ENCODE measurements at places on chromosomes 2 and 18.

- no peak for DNase-seq
Observed at GRCh38 chr2:166074430-166074829, 53.4 kb downstream of the SCN1A start.

DNA sequence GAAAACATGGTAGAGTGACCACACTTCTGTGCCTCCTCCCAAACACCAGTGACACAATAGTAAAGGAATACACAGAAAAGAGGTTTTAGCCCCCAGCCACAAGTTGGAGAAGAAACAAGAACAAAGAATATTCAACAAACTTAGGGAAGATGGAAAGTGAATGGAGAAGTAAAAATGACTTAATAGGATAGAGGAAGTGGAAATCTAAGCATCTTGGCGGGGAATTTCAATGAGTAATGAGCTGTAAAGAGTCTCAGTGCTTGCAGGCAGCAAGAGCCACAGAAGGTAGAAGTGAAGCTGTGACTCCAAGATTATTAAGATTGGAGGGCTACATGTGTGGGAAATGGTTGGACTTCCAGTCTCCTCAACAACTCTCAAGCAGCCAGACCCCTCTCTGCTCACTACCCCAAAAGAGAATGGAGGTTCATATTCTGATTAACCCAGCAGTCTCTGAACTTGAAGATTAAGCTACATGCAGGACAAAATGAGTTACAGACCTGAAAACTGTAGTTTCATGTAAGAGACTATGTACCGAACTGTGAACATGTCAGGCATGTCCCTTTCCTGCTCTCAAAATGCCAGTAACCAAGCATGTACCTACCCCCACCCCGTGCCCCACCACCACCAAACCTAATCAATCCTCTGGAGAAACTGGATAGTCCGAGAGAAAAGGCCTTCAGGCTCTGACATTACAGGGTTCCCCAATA, 16.9 kb upstream of the HNRNPLL start:
- no peak for DNase-seq

DNA sequence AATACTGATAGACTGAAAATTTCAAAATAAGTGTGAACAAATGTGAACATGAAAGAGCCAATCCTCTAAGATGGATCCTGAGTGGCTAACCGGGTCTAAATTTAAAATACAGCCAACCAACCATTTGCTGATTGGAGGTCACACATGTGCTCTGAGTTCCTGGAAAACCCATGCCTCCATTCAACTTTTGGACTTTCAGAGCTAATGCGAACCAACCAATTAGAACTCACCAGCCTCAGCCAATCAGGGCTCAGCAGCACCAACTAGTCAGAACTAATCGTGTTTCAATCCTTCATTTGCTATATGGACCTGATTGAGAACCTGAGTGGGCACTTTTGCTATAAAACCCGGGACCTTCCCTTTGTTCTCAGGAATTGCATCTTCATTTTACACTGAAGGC, 111.5 kb downstream of the MEP1B start:
- no peak for DNase-seq

GRCh38 chr2:150431561-150432311, 55.7 kb downstream of the RND3 start:
- no peak for DNase-seq

GRCh38 chr18:13395577-13395976, 177.0 kb downstream of the LDLRAD4 start:
- no peak for DNase-seq

DNA sequence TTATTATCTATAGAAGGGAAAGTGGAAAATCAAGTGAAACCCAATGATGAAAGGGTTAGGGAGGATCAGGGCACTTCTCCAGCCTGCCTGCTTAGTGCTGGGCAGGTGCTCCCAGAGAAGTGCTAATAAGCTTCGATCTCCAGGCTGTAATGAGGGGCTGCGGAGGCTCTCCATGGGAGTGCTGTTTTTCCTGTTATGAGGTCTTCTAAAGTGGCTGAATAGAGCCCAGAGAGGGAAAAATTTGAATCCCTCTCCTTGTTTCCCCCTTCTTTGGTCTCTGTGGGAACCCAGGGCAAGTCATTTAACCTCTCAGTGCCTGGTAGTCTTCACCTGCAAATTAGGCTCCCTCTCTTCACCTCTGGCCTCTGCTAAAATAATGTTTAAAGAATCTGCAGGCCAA, 351.7 kb upstream of the DCC start:
- no peak for DNase-seq

DNA sequence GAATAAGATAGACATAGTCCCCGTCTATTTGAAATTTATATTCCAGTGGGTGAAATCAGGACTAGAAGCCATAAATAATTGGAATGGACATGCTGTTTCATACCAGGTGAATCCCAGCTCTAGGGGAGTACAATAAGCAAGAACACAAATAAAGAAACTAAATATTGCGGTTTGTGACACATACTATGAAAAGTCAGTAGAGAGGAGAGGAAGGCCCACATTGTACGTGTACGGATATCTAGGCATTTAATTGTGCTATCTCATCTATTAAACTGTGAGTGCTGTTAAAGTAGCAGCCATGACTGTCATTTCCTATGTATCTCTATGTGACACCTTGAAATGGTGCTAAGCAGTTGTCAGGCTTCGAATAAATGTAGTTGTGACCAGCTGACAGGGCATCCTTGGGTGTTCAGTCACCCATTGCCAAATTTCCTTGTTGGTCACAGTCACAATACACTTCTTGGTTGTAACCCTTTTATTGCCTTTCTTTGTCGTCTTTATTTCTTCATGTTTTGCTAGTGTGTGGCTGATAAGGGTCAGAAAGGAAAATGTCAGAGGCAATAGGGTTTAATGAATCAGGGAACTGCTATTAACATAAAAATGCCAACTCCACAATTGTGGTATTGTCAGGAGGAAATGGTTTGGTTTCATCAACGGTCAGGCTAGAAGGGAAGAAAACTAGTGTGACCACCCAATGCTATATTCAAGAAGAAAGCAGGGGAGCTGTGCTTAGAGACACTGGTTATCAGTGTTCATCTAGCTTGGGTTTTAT, 31.5 kb downstream of the CPO start:
- no peak for DNase-seq

GRCh38 chr2:218026244-218026643, 23.4 kb upstream of the TNS1 start:
- DNase-seq = no peak

DNA sequence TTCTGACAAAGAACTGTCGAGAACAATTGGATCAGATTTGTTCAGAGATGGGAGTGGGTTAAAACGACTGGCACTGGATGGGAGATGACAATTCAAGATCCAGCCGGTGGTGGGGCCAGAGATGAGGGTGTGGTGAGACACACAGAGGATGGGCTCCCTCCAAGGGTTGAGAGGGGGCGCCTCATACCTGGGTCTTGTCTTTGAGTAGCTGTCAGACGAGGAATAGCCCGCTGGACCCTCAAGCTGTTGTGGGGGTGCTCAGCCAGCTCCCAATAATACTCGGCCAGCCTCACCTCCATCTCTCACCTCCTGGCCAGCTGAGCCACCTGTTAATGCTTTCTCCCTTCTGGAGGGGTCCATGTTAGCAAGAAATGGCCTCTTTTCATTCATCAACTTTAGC, 14.0 kb downstream of the INPP5D start:
- no peak for DNase-seq

- DNase-seq = no peak
Observed at GRCh38 chr18:77337604-77338003, 88.0 kb downstream of the GALR1 start.

DNA sequence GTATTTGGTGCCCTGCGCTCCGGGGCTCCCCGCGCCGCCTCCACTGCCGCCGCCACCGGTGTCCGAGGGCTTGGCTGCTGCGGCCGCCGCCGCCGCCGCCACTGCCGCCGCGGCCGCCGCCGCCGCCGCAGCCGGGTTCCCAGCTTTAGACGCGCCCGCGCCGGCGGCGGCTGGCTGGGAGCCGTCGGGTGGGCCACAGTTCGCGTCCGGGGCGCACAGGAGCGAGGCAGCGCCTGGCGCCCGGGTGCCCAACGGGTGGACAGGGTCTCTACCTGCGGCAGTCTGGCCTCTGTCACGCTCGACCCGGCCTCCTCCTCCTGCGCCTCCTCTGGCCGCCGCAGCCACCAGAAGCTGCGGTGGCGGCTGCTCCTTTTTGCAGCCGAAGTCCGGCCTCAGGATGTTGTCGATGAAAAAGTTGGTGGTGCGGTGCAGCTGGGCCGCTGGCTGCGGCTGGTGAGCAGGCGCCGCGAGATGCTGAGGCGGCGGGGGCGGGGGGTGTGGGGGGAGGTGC, 951 bp downstream of the EN1 start:
- DNase-seq = no peak

GRCh38 chr2:23708771-23709170, 218.2 kb downstream of the ATAD2B start:
- no peak for DNase-seq

DNA sequence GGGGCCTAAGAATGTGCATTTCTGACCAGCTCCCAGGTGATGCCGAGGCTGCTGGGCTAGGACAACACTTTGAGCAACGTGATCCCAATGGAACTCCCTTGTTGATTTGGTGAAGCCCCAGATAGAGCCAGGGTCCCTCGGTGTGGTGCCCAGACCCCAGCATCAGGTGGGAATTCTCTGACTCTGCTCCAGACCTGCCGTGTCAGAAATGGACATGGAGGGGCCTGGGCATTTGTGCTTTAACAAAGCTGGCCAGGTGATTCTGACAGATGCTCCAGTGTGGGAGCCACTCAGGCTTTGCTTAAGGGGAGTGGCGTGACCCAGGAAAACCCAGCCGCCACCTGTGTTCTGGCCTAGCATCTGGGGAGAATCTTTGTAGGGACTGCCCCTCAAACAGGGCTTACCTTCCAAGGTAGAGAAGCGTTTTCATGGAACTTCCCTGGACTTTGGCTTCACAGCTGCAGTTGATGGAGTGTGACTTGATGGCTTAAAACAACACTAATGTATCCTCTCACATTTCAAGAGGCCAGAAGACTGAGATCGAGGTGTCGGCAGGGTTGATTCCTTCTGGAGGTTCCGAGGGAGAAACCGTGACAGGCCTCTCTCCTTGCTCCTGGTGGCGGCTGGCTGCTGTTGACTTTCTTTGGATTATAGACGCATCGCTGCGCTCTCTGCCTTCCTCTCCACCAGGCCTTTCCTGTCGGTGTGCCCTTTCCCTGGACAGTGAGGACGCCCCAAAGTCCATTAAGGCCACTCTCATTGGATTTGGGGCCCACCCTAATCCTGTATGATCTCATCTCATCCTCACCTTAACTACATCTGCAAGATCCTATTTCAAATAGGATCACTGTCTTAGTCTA, 57.0 kb upstream of the HDAC4 start:
- DNase-seq = no peak

DNA sequence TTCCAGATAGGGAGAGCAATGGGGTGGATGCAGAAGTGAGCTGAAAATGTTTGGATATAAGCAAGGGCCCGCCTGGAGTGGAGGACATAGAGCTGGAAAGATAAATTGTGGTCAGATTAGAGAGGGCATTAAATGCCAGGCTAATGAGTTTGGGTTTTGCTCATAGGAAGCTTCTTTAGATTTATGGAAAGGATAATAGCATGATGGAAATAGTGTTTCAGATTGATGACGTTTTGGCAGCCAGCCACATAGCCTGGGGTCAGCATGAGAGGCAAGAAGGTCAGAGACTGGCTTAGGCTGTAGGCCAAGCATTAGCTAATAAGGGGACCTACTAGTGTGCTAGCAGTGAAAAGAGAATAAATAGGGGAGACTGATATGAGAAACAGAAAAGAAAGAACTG, 321.6 kb downstream of the STK39 start:
- DNase-seq = no peak

DNA sequence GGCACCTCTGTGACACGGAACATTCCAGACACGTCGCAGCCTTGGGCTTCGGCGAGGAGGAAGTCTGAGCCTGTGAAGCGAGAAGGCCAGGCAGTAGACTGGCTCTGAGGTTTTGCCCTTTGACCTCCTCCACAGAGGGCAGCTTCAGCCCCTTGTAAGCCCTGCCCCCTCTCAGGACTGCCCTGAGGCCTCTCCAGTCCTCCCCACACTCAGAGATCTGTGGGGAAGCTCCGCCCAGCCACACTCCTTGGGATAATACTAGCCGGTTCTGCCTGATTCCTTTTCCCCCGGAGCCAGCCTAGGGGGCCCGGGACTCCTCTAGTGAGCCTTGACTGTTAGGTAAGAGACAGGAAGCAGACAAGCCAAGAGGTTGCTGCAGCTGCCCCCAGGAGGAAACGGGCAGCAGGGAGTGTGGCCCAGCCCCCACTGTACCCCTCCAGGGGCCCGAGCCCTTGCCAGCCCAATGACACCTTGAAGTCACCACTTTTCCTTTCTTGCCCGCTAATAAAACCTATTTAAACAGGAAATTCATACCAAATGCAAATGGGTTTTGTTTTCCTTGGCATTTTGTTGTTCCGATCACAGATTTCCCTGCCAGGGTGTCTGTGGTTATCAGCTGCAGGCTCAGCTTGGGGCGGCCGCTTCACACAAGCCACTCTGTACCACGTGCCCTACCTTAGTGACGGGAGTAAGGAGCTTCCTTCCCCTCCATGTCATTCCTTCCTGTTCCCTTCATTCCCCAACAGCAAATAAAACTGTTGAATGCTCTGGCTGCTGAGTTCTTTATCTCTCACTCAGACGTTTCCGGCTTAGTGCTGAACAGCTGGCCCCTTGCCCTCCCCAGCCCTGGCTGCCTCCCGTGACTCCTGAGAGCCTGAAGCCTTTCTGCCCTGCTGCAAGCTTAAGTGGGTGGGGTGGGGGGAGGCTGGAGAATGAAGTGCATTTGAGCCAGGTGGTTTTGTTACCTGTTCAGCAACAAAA, 124.7 kb downstream of the CABLES1 start:
- DNase-seq = no peak

- no peak for DNase-seq
Observed at GRCh38 chr2:169694894-169695260, 608 bp downstream of the PHOSPHO2 start.

- DNase-seq = no peak
Observed at GRCh38 chr2:44740678-44741077, 200.8 kb upstream of the SIX3 start.

DNA sequence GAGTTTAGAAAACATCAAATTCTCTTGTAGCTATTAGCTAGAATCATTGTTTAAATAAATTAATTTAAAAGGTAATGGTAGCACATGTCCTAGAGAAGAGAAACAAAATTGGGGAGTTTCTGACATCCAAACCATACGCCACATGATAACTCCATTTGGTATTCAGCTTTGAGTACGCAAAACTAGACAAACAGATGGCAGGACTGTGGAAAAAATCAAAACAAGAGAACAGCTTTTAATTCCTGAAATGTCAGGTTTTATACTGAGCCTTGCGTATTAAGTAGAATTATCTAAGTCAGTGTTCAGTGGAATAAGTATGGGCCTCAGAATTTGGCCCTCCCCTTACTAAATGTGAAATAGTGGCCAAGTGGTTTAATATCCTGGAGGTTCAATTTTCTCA, 82.4 kb upstream of the PDE1A start:
- no peak for DNase-seq

GRCh38 chr2:64650296-64650695, 3.4 kb downstream of the SERTAD2 start:
- DNase-seq = no peak
